A673 (cell line): ENCODE measurements at places on chromosomes 1 and 21. TPM values are rescaled to one million over a fixed set of nuclear protein-coding genes. Genes with fewer than 3 reads are reported as not detected.

The PAX7 gene
- 29.8 and 36.5 TPM in 2 replicates for total RNA-seq

GRCh38 chr1:6200188-6200809 is 904 bp upstream of the RPL22 start:
- H3K27me3 ChIP-seq, result no peaks in the 10 kb centered on the region
- H3K27ac ChIP-seq, result peak overlapping the region; percentile 97
- DNase-seq, result no peak
- peak overlapping the region; percentile 93 for H3K4me3 ChIP-seq
- H3K4me1 ChIP-seq, result peaks cover 11% of the 10 kb centered on the region
- H3K36me3 ChIP-seq, result peaks cover 25% of the 10 kb centered on the region

DNA sequence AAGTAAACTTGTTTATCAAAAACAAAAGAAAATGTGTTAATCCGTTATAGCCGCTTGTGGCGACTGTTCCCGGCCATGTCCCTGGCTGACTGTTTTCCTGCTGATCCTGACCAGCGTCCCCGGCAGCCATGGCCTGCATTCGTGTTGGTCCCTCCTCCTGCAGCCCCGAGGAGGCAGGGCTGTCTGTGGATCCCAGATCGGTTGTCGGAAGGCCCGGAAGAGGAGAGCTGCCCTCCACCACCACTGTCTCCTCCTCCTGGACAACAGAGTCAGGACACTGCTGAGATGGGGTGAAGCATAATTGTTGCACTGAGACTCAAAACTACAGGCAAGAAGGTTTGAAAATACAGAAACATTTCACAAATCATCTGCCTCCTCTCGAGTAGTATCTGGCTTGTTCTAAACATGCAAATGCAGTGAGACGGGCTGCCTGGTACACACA is 3.6 kb upstream of the MXRA8 start:
- DNase-seq, result no peak
- H3K36me3 ChIP-seq, result no peaks in the 10 kb centered on the region
- H3K4me3 ChIP-seq, result no peak overlapping the region
- H3K27ac ChIP-seq, result no peak overlapping the region
- H3K27me3 ChIP-seq, result no peaks in the 10 kb centered on the region

DNA sequence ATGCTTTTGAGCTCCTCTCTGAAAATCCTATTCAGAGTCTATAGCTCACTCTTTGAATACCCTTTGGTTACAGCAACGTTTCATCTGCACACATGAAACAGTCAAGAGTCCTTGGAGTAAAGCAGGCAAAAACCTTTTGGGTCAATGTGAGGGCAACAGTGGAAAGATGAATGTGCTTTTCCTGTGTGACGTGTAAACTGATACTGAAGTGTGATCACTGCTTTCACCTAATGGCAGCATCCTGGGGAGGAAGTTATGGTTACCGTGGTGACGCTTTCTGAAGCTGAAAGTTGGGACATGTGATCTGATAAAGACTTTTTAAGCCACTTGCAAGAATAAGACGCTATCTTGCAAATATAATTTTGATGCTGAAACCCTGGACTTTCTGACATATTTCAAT is 160.0 kb downstream of the SEC16B start:
- DNase-seq, result no peak
- no peaks in the 10 kb centered on the region for H3K27me3 ChIP-seq
- no peak overlapping the region for H3K4me3 ChIP-seq
- H3K27ac ChIP-seq, result no peak overlapping the region

GRCh38 chr1:211975152-211975941 is 60.0 kb downstream of the INTS7 start:
- no peak overlapping the region for H3K27ac ChIP-seq
- H3K36me3 ChIP-seq, result peaks cover 26% of the 10 kb centered on the region
- peaks cover 7% of the 10 kb centered on the region for H3K4me1 ChIP-seq
- peak; percentile 7 for DNase-seq
- H3K27me3 ChIP-seq, result no peaks in the 10 kb centered on the region

DNA sequence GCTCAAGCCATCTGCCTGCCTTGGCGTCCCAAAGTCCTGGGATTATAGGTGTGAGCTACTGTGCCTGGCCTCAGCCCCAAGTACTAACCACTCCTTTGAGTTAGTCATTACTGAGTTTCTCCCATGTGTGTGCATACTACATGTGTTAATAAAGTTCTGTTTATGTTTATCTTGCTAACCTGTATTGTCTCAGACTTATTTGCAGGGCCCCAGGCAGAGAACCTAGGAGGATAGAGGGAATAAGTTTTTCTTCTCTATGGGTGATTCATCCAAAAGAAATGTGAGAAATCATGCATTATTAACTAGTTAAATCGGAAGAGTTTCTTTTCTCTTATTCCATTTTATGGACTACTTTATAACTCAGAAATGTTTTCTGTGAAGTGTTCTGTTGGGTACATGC is 203.9 kb upstream of the CACYBP start:
- no peaks in the 10 kb centered on the region for H3K36me3 ChIP-seq
- H3K27me3 ChIP-seq, result no peaks in the 10 kb centered on the region
- peak overlapping the region; percentile 20 for H3K27ac ChIP-seq
- DNase-seq, result peak; percentile 65

DNA sequence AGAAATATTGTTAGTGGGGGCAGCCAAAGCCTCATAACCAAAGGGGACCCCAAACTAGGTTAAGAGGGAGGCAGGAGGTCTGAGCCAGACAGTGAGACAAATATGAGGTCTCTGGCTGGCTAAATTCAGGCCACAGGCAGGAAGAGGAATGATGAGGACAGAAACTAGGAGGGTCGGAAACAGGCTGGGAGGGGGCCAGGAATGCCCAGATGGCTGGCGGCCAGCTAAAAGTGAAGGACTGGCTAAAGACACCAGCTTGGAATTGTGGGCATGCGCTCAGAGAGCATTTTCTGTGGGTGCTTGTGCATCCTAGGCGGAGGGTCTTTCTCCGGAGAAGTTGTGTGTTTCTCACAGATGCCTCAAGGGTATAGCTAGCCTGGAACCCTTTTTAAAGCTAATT is 77.0 kb downstream of the PGM1 start:
- H3K4me3 ChIP-seq, result no peak overlapping the region
- H3K27me3 ChIP-seq, result no peaks in the 10 kb centered on the region
- no peak for DNase-seq
- no peak overlapping the region for H3K27ac ChIP-seq
- H3K4me1 ChIP-seq, result no peaks in the 10 kb centered on the region

DNA sequence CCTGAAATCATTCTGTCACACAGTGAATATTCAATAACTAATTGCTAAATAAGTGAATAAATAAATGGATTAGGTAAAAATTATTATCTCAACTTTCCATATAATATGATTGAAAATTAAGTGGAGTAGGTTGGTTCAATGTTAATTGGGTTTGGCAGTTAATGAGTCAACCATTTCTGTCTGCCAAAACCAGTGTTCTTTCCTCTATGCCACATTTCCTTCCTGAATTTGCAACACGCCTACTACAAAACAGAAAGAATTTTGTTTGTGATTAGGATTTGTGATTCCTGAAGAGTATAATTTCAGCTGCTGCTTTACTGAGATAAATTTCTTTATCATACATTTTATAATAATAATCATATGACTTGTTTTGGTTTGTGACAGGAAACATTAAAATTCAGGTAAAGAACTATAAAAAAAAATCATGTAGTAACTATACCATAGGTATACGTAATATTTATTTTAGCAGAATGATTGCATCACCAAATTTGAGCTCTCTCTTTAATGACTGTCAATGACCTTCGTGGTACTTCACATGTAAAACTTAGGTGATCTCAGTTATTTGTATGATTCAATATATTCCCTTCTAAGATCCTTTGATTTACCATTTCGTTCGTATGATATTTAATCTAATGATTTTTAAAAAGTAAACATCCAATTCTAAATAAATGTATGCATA is 241.3 kb downstream of the KCNT2 start:
- H3K4me3 ChIP-seq, result no peak overlapping the region
- no peaks in the 10 kb centered on the region for H3K27me3 ChIP-seq
- H3K36me3 ChIP-seq, result no peaks in the 10 kb centered on the region
- H3K27ac ChIP-seq, result no peak overlapping the region
